Stimulated activated CD8-positive, alpha-beta memory T cell treated with anti-CD3 and anti-CD28 coated beads, Interleukin-7, amount 100 ng/mL, for 48 hours (primary cell): ENCODE measurements at places on chromosomes 16 and 17.
A peak's percentile ranks its signal among the peaks of the same experiment; 100 is the strongest.

DNA sequence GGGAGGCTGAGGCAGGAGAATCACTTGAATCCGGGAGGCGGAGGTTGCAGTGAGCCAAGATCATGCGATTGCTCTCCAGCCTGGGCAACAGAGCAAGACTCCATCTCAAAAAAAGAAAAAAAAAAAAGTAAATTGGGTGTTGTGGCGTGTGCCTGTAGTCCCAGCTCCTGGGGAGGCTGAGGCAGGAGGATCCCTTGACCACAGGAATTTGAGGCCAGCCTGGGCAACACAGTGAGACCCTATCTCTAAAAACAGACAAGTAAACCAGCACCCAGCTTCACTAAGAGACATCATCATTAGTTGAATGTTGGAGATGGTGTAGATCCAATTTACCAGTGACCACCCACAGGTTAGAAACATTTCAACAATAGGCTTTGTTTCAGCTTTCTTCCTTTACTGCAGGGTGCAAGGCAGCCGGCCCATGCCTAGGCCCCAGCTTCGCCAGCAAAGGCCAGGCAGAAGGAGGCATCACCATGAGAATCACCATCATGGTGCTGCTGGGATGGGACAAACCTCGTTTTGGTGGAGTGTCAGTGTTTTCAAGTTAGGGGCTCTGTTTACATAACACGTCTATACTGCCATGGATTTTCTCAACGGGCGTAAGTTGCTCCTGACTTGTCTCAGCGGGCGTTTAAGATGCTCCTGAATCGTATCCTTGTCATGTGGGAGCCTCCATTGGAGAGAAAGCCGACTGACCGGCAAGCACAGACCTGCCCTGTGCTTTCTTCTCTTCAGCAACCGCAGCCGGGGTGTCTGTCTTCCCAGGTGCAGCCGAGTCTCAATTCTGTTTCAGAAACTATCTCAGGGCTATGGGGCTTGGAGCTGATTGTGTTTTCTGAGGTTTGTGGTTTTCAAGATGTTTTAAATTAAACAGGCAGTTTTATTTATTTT, 7.3 kb downstream of the TCF25 start:
- DNase-seq: no peak

- DNase-seq: no peak
Observed at GRCh38 chr17:83006515-83007455, 72.6 kb upstream of the METRNL start.

GRCh38 chr16:30017277-30017656, 5.7 kb upstream of the C16orf92 start:
- no peak for DNase-seq

DNA sequence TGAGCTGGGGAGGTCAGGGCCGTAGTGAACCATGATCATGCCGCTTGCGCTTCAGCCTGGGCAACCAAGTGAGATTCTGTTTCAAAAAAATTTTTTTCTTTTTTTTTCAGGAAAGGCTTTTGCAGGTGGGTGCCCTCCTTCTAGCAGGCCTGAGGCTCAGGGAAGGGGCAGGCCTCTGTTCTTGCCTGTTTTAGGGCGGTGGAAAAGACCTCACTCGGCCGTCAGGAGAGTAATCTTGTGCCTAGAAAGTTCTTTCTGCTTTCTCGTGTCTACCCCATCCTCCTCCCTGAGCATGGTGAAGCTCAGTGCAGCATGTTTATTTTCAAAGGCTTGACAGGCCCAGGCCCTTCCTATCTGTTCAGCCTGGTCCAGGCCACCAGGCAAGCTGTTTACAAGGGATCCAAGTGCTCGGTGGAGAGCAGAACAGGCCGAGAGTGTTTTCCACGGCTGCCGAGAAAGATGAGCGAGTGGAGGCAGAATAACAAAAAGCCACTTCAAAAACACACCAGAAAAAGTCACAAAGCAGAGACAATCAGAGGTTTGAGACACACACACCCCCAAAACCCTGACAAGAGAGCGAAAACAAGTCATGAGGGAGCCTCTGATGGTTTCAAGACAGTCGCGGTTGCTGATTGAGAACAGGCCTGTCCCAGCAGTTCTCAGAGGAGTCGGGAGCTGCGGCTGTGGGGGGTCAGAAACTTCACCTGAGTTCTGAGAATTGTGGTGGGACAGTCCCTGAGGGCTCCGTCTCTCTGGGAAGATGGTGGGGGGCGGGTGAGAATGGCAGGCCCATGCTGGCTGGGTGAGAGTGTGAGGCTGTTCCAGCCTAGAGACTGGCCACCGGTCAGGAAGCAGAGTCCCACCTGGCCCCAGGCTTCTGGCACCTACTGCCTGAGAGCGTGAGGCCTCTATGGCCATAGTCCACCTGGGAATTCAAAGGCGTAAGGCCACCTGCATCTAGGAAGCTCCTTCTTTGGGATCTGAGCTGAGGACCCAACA, 37.5 kb upstream of the CCR7 start:
- peak; percentile 88 for DNase-seq

GRCh38 chr17:54439816-54440215, 460.8 kb upstream of the TOM1L1 start:
- no peak for DNase-seq

DNA sequence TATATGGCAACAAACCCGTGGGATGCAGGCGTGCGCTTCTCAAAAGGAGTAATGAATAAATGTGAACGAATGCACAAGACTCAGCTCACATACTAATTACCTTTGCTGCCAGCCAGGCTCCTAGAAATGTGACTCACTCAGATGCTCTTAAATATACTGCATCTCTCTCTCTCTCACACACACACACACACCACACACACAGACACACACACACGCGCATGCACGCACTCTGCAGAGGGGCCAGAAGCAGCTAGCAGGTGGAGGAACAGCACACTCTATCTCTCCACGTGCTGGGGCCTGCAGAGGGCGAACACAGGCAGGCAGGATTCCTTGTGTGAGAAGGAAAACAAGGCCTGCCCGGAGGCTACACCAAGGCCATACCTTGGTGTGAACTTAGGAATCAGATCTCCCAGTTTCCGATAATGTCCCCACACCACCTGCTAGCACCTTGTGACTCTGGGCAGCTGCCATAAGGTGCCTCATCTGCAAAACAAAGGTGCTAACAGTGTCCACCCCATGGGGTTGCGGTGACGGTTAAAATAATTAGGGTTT, 5.3 kb downstream of the GPRC5B start:
- no peak for DNase-seq
